ENCODE measurements at places on chromosomes 2 and 18. TPM values are rescaled to one million over a fixed set of nuclear protein-coding genes. Genes with fewer than 3 reads are reported as not detected.

DSC2 gene
- 0.64 TPM for total RNA-seq

PTPRM gene
- 47.3 TPM for total RNA-seq

NT5DC4 gene
- total RNA-seq: not detected

RAB27B gene
- 1.5 TPM for total RNA-seq

KHK gene
- total RNA-seq: 6.0 TPM

ATL2 gene
- total RNA-seq: 73.7 TPM

CGREF1 gene
- total RNA-seq: 19.0 TPM

SPATA3 gene
- total RNA-seq: not detected

UGT1A8 gene
- total RNA-seq: not detected

PDE1A gene
- not detected for total RNA-seq

GPR35 gene
- total RNA-seq: 0.16 TPM

HJURP gene
- total RNA-seq: 32.4 TPM
